ENCODE measurements at places on chromosomes 3 and 15.

- no peak for DNase-seq
Measured at GRCh38 chr15:91627473-91628278, 225.8 kb upstream of the SLCO3A1 start.

DNA sequence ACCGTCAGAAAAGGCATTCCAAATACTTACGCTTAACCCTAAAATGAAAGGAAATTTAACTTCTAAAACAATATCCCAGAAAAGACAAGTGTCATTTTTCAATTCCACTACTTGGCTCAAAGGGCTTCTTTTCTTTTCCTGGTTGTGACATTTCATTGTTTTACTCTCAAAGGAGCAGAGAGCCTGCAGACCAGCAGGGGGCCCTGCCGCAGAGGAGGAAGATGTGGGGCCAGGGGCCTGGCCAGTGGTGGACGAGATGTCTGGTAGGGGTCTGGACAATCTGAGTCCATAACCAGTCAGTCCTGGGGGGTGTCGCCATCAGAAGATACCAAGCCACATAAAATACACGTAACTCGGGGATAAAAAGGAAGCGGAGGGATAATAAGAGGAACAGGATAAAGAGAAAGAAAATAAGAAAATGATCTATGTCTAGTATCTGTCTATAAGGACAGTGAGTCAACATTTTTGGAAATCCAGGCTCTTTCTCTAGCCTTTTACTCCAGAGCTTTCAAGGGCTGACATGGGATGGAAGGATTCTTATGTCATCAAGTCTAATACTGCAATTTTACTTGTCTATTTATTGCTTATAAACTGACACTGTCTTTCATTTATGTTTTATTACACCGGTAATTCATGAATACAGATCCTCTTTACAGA, 54.2 kb upstream of the ARHGEF3 start:
- no peak for DNase-seq

DNA sequence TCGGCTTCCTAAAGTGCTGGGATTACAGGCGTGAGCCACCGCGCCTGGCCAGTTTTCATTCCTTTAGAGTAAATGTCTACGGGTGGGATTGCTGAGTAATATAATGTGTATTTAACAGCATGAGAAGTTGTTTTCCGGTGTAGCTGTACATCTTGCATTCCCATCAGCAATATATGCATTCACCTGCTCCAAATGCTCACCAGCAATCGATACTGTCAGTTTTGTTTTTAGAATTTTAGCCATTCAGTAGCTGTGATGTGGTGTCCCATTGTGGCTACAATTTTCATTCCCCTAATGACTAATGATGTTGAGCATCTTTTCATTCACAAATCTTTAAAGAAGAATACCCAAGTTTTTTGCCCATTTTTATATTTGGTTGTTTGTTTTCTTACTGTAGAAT, 134.8 kb upstream of the RGMA start:
- DNase-seq: no peak

DNA sequence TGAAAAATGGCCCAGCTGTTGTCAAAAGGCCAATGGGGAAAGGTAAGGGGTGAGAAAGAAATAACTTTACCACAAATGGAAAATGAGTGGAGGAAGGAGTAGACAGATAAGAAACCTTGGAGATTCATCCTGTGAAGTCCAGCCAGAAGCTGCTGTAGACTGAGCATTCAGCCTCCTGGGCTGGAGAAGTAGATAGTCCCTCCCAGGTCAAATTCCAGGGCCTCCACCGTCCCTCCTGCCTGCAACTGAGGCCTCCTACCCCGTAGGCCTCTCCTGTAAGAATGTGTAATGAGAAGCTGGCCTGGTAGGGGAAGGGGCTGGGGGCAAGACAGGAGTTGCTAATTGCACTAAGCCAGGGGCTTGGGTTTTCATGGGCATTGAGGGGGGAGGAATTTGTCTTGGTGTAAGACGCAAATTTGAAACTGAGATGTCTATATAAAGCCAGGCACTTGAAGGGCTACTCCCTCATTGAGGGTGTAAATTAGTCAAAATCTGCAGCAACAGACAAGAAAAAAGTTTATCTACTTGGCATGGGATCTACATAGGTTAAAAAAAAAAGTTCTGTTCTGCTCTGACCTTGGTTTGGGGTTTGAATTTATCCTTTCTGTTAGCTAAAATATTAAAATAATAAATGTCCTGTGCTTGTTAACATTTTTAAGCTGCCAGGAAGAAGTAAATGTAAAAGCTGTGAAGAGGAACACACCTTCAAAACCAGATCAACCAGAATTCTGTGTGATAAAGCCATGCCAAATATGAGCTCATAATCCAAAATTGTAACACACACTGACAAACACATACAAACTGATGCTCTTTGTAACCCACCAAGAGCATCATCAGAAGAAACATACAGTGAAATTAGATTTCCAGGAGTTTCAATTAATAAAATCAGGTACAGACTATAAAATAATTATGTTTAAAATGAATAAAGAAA, 1.7 kb upstream of the RBP2 start:
- DNase-seq: no peak

DNA sequence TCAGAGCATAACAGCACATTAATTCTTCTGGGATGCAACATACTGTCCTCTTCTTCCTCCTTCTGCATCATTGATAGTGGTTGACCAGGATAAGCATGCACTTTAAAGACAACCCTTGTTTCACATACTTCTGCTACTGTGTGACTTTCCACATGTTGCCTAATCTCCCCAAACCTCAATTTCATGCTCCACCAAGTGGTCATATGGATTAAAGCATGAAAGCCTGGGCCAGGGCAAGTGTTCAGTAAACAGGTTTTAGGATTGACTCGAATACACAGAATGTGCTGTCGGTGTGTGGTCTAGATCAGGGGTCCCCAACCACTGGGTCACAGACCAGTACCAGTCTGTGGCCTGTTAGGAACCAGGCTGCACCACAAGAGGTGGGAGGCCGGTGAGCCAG, 22.5 kb upstream of the BFSP2 start:
- no peak for DNase-seq

GRCh38 chr15:82150645-82151044, 104.8 kb upstream of the MEX3B start:
- no peak for DNase-seq

DNA sequence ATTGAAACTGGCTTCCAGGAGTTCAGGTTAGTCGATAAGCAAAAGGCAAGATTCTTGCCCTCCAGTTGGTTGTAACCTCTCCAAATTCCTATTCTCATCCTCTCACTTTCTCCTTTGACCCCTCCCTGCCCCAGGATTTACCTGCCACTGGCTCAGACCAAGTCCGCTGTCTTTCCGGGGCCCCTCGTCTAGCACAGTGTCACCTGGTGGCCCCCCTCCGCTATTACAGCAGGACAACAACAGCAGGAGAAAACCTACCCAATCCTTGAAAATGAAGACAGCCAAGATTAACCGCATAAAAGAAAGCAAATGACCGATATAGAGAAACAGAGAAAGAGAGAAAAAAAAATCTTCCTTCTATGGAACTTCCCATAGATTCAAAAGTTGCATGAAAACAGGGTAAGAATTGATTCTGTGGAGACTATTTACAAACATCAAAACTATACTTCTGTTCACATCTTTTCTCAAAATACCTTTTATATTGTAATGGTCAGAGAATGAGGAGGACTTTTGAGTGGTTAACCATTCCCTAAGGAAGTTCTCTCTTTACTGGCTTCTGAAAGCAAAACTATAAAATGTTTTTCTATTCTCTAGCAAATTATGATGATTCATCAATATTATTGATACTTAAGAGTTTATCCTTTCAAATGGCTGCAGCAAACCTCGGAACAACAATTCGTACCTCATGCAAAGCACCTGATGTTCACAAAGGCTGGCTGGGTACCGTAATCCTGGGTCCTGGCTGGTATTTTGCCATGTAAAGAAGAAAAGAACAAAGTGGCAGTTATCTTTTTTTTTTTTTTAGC, 10.0 kb upstream of the ST8SIA2 start:
- DNase-seq: no peak

- no peak for DNase-seq
Measured at GRCh38 chr3:47261301-47261700, 21.3 kb downstream of the KIF9 start.

GRCh38 chr3:52923963-52924362, 26.6 kb upstream of the STIMATE start:
- no peak for DNase-seq

GRCh38 chr3:40653878-40654277, 129.1 kb downstream of the ZNF621 start:
- DNase-seq: no peak

DNA sequence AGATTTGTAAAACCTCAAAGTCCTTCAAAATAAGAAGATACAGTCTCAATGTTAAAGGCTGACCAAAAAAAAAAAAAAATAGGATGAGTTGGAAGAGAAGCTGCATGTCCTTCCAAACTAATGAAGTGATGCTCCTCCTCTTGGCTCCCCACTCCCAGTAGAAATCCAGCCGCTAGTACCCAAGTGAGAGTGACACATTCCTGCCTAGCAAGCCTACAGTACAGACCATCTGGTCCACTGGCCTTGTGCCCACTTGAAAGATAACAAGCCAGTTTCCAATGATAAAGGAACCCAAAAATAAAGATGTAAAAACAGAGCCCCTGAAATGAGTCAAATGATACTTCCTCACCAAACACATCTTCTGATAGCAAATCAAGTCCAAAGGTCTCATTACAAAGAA, 258.7 kb upstream of the NSMCE3 start:
- DNase-seq: no peak

- DNase-seq: no peak
Measured at GRCh38 chr15:89814112-89814742, 425 bp downstream of the ANPEP start.

- DNase-seq: no peak
Measured at GRCh38 chr3:151625086-151625485, 108.6 kb upstream of the AADACL2 start.

DNA sequence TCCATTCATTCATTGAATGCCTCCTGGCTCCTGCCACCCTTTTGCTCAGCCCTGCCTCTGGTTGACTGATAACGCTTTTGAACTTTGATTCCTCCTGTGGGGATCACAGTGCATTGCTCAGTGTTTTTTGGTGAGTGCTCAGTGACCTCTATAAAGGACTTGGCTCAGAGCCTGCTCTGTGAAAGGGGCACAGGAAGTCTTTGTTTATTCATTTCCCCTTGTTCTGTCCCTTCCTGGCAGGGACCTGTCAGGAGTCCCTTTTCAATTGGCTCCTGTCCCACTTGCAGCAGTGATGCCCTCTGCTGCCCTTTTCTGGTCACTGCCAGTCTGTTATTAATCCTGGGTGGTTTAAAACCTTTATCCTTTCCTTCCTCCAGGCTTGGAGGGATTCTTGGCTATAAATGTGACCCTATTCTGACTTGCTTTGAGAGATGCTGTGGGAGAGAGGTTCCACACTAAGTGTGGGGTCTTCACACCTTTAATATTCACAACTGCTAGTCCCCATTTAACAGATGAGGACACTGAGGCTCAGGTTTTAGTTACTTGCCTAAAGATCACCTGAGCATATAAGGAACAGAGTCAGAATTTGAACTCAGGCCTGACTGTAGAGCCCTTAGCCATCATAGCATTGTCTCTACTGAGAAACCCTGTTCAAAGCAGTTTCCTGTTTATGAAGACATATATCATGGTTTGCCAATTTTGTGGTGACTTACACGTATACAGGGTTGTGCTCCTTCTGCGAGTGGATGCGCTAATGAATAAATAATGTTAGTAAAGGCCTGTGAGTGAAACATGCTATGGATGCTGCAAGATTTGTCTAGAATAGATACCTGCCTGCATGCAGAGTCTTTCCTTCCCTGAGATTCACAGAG, 23.2 kb upstream of the TATDN2 start:
- peak; percentile 92 for DNase-seq

- DNase-seq: no peak
Measured at GRCh38 chr3:10697918-10698317, 118.1 kb upstream of the SLC6A11 start.

DNA sequence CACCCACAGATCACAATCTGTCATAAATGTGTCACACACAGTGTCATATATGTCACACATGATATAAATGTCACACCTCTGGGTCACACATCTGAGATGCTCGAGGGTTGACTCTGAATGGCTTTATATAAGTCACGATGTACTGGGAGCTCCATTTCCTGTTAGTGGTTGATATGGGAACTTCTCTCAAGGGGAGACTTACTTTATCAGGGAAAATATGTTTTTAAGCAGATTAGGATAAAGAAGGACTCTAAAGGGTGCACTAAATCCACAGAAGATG, 83.9 kb upstream of the MEF2A start:
- DNase-seq: no peak

Measured in lower leg skin (tissue), 4 donors.